ENCODE measurements at places on chromosomes 16 and 17. TPM values are rescaled to one million over a fixed set of nuclear protein-coding genes. Genes with fewer than 3 reads are reported as not detected.

Gene EVI2B
- total RNA-seq = 10.2 TPM

Gene CSF3
- 0.32 TPM for total RNA-seq

Gene HOXB4
- 2.2 TPM for total RNA-seq

Gene SPEM2
- total RNA-seq = not detected

Gene STAC2
- not detected for total RNA-seq

Gene KLHL36
- 61.4 TPM for total RNA-seq

Gene ASGR1
- total RNA-seq = 1.3 TPM

Gene KIAA0513
- total RNA-seq = 7.6 TPM

Gene RPS15A
- 3,077 TPM for total RNA-seq

Gene CKLF
- 36.6 TPM for total RNA-seq

Gene GDE1
- 70.4 TPM for total RNA-seq

Gene RNF227
- 19.5 TPM for total RNA-seq
